Ovary (tissue), 10 donors: ENCODE measurements at places on chromosomes 16 and 17. TPM values are rescaled to one million over a fixed set of nuclear protein-coding genes. Genes with fewer than 3 reads are reported as not detected.

ASPHD1 gene
- 1.0 TPM for total RNA-seq

DNA sequence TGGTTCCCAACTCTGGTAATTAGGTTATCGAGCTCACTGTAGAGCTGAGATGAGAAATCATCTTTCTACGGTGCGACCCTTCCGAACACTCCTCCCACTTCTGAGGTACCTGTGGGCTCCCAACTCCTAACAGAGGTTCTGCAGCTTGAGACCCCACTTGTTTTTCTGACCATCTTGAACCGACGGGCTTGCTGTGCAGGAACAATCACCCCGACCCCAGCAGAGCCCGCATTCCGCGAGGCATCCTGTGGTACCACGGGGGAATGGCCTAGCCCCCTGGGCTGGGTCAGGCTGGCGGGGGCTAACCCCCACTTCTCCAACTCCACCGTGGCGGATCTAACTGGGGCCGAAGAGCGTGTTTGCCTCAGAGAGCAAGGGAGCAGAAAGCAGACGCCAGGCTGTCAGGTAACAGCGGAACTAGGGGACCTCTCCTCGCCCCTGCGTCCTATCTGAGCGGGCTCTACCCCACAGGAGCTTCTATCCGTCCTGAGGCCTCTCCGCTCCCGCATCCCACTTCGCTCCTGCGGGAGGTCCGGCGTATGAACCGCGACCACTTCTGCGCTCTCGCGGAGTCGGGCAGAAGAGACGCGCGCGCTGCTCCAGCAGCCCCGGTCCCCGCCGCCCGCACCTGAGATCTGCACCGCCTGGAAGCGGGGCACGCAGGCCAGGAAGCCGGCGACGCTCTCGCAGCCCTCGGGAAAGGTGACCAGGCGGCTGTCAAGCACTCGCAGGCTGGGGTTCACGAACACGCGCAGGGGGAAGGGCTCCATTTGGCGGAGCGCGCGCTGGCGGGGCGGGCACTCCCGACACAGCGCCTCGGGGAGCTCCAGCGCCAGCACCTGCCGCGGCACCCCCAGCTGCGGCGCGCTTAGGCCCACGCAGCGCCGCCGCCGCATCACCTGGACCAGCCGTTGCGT, 761 bp downstream of the PDF start:
- peak; percentile 42 for DNase-seq
- H3K27me3 ChIP-seq, result no peaks in the 10 kb centered on the region
- peaks cover 3% of the 10 kb centered on the region for H3K4me1 ChIP-seq
- no peak overlapping the region for H3K27ac ChIP-seq

PRSS33 gene
- total RNA-seq, result 26.8 TPM

GRCh38 chr17:72342627-72343527, 222.1 kb downstream of the SOX9 start:
- H3K4me3 ChIP-seq, result no peak overlapping the region
- no peaks in the 10 kb centered on the region for H3K4me1 ChIP-seq
- no peaks in the 10 kb centered on the region for H3K36me3 ChIP-seq
- no peak overlapping the region for H3K27ac ChIP-seq
- no peak for DNase-seq

- peaks cover 2% of the 10 kb centered on the region for H3K4me1 ChIP-seq
- H3K36me3 ChIP-seq, result no peaks in the 10 kb centered on the region
- no peak for DNase-seq
- H3K4me3 ChIP-seq, result no peak overlapping the region
- no peaks in the 10 kb centered on the region for H3K27me3 ChIP-seq
- H3K27ac ChIP-seq, result no peak overlapping the region
Measured at GRCh38 chr16:54942353-54942943, 11.8 kb downstream of the IRX5 start.

- DNase-seq, result no peak
- H3K4me3 ChIP-seq, result no peak overlapping the region
- H3K27ac ChIP-seq, result no peak overlapping the region
- H3K4me1 ChIP-seq, result peaks cover 1% of the 10 kb centered on the region
- no peaks in the 10 kb centered on the region for H3K36me3 ChIP-seq
Measured at GRCh38 chr16:66569131-66569530, 2.9 kb downstream of the CMTM1 start.
